ENCODE measurements at places on chromosomes 4 and X. TPM values are rescaled to one million over a fixed set of nuclear protein-coding genes. Genes with fewer than 3 reads are reported as not detected.

Gene RASSF6
- not detected for total RNA-seq

Gene ZIC3
- not detected for total RNA-seq

Gene LEF1
- total RNA-seq = 0.51 TPM

Gene MAPK10
- 4.0 TPM for total RNA-seq

Gene MAGEC2
- total RNA-seq = not detected

Gene CSAG2
- not detected for total RNA-seq

Measured in Right ventricle myocardium superior (tissue), 1 donor.